ENCODE measurements at places on chromosomes 3 and 15. TPM values are rescaled to one million over a fixed set of nuclear protein-coding genes. Genes with fewer than 3 reads are reported as not detected.

CCR2 gene
- total RNA-seq, result 21.0 TPM

GRCh38 chr3:195407531-195408409 lies 35.0 kb downstream of the ACAP2 start:
- no peak for DNase-seq

TMEM62 gene
- total RNA-seq, result 18.6 TPM

DNA sequence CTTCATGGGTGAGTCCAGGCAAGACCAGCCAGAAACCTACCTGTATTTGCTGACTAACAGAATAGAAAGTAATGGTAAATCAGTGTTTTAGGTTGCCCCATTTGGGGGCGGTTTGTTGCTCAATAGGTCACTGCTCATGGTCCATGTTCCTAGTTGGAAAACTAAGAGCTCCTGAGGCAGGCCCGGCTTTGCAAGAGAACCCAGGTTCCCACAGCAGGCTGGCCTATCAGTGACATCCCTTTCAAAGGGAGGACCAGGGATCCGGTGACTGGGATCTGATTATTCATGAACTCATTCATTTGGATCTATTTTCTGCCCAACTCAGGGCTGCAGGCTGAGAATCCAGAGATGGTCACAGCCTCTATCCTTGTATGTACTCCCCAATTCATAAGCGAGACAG lies 163.9 kb downstream of the WNT7A start:
- no peak for DNase-seq

GRCh38 chr3:162213956-162214355 lies 717.3 kb downstream of the OTOL1 start:
- DNase-seq, result no peak

DNA sequence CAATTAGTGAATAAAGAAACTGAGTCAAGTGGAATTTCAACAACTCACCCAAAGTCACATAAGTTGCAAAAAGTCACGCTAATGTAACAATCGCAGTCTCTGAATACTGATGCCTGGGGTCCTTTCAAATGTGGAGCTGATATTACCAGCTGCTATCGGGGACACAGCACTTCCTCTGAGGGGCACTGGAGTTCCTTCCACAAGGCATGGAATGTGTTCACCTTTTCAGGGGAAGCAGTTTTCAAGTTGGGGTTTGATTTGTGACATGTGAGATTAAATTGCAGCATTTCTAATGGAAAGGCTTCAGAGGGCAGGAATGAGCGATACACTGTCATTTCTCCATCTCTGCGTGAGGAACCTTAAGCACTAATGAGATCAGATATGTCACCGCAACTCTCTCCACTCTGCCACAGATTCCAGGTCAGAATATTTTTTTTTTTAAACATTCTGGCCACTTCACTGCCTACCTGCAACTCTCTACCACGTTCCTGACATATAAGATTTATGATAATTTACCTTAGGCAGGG lies 807.2 kb upstream of the CFAP20DC start:
- DNase-seq, result no peak

GRCh38 chr3:96961576-96961975 lies 147.2 kb downstream of the EPHA6 start:
- DNase-seq, result no peak

GRCh38 chr3:186746008-186746407 lies 28.8 kb downstream of the KNG1 start:
- no peak for DNase-seq

GRCh38 chr15:89774492-89774891 lies 1.6 kb upstream of the MESP2 start:
- DNase-seq, result no peak

- no peak for DNase-seq
Observed at GRCh38 chr15:80310776-80311175, 58.8 kb upstream of the CTXND1 start.

AQP9 gene
- total RNA-seq, result not detected

DNA sequence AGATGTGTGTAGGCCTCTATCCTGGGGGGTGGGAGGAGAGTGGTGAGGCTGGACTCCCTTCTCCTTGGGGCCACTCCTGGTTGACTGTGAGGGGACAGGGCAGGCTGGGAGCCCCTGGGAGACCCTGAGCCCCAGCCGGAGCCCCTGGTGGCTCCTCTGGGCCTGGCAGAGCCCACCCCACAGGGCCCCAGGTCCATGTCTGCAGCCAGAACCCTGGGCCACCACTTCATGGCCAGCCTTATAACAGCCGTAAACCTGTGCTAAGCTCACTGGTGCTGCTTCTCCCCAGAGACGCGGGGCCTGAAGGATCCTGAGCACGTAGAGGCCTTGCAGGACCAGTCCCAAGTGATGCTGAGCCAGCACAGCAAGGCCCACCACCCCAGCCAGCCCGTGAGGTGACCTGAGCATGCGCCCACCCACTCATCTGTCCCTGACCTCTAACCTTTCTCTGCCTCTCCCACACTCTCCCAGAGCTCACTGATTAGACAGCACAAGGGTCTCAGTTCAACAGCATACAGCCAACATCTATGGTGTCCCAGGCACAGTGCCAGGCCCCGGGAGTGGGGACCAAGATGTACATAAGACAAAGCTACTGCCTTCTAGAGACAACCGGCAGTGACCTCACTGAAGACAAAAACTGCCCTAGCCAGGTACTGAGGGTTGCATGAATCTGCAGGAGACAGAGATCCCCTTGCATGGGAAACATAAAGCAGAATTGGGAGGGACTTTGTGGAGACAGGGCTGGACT lies 3.5 kb downstream of the NR2E3 start:
- DNase-seq, result no peak

DNA sequence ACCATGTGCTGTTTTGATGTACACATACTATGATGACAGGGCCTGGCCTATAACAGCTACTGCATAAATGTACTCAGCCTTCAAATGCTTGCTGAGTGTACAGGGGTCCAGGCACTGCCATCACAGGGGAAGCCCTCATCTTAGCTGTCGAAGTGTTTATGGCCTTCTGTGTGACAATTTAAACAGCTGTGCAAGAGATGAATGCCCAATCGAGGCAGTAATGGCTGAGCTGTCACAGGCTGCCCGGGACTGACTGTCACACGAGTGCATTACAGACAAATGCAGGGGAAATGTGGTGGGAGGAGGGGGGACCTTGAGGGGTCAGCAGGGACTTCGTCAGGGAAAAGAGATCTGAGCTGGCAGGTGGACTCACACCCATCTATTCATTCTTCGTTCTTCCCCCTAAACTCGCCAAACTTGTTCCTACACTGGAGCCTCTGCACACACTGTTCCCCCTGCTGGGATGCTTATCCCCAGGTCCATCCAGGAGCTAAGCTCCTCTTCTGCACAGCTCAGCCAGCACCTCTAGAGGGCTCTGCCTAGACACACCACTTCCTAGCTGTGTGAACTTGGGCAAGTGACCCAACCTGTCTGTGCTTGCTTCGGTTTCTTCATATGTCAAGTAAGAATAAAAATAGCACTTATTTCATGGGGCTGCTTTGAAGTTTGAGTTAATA lies 156.2 kb upstream of the IQSEC1 start:
- no peak for DNase-seq

- DNase-seq, result no peak
Observed at GRCh38 chr3:33115024-33115768, 1.4 kb downstream of the CRTAP start.

SACM1L gene
- total RNA-seq, result 112 TPM

DNA sequence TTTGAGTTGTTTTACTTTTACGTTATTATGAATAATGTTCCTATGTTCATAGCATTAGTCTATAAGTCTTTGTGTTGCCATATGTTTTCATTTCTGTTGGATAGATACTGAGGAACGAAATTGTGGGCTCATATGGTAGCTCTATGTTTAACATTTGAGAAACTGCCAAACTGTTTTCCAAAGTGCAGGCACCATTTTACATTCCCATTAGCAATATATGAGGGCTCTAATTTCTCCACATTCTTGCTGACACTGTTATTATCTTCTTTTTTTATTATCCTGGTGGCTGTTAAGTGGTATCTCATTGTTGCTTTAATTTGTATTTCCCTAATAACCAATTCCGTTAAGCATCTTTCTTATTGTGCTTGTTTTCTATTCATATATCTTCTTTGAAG lies 1.8 kb upstream of the PIK3R4 start:
- DNase-seq, result no peak

DNA sequence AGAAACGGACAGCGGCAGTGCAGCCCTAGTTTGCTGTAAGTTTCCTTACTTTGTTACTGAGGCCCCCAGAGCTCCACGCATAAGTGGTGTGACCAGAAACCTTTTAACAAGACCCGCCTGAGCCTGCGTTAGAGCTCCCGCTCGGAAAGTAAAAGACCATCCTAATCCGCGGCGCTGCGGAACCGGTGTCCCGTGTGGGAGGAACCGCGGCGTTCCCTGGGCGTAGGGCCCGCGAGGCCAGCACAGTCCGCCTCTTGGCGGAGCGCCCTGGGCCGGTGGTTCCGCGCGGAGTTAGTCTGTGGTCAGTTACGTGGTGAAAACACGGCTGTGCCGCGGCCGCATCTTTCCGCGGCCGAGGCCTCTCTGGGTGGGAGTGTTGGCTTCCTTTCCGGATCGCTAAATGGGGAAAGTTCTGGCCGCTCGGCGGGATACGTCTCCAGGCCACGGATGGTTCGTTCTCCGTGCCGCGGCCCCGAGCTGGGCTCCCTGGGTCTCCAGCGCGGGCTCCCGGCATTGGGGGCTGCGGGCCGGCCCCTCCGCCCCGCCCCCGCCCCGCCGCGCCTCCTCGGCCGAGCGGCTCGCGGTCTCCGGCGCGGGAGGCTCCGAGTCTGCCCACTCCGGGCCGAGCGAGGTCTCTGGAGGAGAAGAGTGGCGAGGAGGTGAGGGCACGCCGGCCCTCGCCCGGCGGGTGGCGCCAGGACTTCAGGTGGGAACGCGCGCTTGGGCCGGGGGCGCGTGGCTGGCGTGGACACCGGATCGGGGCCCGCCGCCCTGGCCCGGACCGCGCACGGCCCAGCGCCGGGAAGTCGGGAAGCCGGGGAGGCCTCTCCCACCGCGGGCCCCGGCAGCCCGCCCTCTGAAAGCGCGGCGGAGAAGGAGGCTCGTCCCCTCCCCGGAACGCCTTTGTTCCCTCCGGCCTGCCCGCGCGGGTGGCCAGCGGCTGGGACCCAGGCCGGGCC lies 754 bp downstream of the B3GNT5 start:
- DNase-seq, result peak; percentile 11
